ENCODE measurements at places on chromosomes 13 and 19.

DNA sequence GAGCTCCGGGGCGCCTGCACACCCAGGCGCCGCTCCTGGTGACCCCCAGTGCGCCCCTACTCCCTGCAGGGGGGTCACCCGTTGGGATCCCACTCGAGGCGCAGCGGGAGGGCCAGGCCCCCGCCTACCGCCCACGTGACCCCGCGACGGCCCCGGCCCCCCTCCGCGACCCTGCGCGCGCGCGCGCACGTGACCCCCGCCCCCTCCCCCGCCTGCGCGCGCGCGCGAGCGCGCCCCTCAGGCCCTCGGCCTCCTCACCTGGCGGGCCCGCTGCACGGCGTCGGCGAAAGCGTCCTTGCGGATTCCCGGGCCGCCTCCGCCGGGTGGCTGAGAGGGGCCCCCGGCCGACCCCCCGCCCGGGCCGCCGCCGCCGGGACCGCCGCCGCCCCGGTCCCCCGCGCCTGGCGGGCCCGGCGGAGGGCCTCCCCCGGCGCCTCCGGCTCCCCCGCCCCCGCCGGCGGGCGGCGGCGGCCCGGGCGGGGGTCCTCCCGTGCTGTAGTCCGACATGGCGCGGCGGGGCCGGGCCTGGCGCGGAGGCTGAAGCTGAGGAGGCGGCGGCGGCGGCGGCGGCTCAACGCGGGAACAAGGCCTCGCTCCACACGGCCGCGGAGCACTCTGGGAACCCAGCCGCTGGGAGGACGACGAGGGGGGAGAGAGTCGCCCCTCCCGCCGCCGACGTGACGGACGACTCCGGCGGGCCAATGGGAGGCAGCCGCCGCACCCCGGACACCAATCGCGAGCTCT is at the start of gene KHSRP:
KHSRP (minus strand) TSS at position 617 of the 744 bp plus-strand sequence; CDS start at position 507, 110 bp downstream.
- peak; percentile 13 for DNase-seq

DNA sequence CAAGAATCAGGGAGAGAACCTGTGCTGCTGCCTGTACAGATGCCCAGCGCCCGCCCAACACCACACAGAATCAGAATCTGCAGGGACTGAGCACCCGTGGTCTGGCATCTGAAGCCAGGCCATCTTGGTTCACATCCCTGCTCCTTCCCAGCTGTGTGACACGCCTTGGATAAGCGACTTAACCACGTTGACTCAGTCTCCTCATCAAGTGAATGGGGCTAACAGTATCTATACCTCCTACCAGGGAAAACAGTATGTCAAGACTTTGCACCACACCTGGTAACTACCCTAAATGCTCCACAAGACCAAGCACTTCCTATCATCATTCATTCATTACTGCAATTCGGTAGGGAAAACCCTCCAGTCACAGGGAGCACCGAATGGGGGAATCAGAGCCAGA is 1.2 kb downstream of the RANBP3 start:
- DNase-seq = no peak

- DNase-seq = peak; percentile 93
Measured at GRCh38 chr19:46976845-46977320, 42.8 kb upstream of the NPAS1 start.

DNA sequence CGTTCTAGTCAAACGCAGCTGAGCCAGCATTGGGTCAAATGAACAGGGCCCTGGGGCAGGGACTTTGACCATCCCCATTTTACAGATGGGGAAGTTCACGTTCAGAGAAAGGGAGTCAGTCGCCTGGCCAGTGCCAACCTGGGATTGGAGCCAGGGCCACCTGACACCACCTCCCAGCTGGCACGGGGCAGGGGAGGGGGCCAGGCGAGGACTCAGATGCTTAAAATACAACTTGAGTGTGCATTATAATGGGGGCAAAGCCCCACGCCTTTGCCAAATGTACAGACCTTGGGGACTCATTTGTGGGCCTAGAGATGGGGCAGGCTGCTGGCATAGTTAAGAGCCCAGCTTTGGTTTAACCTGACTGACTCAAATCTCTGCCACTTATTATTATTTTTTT is 14.6 kb downstream of the PRR12 start:
- DNase-seq = no peak

- no peak for DNase-seq
Measured at GRCh38 chr13:105956921-105957320, 578.5 kb downstream of the EFNB2 start.

GRCh38 chr13:105139380-105140285 is 1395.8 kb downstream of the EFNB2 start:
- no peak for DNase-seq

DNA sequence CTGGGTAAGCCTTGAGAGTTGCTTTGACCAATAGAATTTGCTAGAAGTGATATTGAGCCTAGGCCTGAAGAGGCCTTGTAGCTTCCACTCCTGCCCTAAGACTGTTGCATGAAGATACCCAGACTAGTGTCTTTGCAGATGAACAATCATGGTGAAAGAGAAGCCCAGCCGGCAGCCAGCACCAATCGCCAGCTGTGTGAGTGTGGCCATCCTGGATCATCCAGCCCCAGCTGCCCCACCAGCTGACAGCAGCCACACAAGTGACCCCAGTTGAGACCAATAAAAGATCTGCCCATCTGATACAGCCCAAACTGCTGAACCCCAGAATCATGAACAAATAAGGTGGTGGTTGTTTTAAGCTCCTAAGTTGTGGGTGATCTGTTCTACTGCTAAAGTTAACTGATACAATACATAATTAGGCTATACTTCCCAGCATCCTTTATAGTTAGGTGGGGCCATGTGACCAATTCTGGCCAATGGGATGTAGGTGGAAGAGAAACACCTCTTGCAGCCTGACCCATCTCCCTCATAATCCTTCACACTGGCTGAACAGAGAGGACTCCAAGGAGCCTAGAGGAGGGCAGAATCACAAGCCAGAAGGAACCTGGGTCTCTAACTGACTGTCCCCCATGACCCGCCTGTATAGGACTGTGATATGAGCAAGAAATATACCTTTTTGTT is 9.4 kb upstream of the ZNF428 start:
- DNase-seq = no peak

DNA sequence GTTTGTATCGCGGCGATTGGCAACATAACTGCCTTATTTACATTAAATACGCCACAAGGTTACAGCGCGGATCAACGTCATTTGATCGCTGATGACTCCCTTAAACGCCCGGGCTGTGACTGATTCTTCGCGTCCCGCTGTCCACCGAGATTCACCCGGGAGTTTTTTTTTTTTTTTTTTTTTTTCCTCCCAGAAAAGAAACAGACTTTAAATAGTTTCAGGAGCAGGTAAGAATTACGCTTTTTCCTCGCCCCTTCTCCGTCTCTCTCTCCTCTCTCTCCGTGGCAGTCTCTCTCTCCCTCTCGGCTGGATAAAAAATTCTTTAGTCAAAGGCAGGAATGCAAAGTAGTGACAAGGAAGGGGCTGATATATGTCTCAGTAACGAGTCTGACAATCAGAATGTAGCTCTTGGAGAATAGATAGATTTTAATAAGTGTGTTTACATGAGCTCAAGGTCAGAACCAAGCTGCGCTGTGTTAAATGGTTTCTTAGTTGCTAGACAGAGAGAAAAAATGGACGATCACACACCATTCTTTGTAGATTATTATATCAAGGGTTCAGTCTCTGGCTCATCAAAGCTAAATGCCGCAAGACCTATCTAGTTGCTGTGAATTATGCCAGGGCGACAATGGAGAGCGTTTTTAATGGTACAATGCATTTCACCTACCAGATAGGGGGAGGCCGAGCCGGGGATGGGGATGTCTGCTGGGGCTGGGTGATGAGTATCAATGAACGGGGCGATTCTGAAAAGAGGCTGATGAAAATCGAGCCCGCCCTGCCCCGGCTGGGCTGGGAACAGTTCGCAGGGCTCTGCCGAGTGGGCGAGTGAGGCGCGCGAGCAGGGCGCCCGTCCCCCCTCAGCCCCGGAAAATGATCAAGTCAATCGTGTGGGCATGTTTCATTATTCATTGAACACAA is 147.2 kb upstream of the ZNF536 start:
- no peak for DNase-seq

- no peak for DNase-seq
Measured at GRCh38 chr13:80297094-80297493, 43.8 kb downstream of the SPRY2 start.

- DNase-seq = peak; percentile 64
Measured at GRCh38 chr13:26220575-26220974, 1.5 kb downstream of the RNF6 start.

- DNase-seq = no peak
Measured at GRCh38 chr19:18521692-18522123, at the start of gene ELL. Gene ELL (minus strand): TSS chr19:18522070. CDS start chr19:18522055, 15 bp downstream.

DNA sequence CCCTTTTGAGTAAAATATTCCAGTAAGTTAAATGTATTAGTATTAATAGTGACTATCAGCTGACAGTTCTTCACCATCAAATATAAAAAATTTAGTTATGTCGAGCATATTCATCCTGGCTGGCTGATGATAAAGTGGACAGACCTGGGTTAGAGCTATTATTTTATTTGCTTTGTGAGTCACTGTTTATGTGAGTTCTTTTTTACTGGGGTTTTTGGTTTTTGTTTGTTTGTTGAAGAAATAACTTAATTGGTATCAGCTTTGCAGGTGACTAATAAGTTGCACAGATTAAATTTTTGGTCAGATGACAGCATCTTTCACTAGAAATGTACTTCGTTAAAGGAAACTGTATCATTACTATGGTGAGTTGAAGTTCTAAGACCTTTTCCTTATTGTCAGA is 224.7 kb downstream of the GGACT start:
- peak; percentile 60 for DNase-seq

DNA sequence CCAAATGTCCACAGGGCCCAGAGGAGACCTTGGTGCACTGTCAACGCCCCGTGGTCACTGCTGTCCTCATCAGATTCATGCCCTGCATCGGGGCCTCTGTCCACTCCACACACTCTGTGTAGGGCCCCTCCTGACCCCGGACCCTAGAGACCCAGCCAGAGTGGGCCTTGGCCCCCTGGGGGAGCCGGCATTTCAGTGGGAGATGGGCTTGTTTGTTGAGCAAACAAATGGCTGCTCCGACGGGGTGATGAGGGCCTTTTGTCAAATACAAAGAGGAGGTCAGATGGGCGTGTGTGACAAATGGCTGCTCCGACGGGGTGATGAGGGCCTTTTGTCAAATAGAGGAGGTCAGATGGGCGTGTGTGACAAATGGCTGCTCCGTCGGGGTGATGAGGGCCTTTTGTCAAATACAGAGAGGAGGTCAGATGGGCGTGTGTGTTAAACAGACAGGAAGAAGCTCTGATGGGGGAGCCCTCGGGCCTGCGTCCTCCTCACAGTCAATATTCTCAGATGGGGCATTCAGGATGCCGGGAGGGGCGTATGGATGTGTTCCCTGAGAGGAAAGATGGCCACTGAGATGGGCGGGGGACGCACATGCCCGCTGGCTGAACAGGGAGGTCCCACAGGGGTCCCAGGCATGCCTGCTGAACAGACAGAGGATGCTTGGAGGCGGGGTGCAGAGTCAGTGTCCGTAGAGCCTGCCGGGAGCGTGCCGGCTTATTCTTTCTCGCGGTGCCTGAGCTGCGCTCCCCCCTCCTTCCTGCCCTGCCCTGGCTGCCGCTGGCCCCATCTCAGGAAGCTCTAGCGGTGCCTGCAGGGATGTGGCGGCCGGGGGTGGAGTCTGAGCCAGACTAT is 36.3 kb downstream of the SMIM24 start:
- DNase-seq = no peak

- no peak for DNase-seq
Measured at GRCh38 chr13:114088863-114089262, 43.6 kb downstream of the RASA3 start.

DNA sequence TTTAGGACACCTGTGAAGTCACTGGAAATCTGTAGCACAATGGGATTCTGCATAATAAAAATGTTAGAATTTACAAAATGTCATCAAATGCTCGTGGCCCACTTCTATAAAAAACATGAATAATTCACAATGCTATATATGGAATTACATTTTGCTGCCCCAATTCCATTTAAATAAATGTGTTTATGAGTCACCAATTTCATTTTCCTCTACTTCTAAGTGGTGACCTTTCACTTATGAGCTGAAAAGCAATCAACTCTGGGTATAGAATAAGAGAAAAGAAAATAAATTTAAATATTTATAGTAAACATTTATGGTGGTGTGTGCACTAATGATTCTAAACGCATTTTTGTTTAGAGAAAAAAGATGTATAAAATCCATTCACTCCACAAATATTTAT is 516.7 kb upstream of the MIR17HG start:
- no peak for DNase-seq

DNA sequence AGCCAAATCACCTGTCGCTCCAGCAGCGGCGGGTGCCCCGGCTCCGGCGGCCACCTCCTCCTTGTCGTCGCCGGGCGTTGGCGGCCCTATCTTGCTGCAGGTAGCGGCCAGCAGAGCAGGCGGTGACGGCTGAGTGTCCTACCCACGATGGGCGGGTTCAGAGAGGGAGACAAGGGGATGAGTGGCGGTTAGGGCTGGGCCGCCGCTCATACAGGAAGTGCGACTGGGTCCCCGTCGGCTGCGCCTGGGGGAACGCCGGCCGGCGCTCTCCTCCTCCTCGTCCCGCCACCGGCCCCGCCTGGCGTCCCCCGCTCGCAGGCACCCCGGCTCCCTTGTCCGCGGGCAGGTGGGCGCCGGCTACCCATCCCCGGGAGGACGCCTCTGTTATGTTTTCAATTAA is 1692.0 kb downstream of the SLITRK5 start:
- DNase-seq = no peak

- no peak for DNase-seq
Measured at GRCh38 chr13:60012488-60012887, 151.2 kb downstream of the DIAPH3 start.

DNA sequence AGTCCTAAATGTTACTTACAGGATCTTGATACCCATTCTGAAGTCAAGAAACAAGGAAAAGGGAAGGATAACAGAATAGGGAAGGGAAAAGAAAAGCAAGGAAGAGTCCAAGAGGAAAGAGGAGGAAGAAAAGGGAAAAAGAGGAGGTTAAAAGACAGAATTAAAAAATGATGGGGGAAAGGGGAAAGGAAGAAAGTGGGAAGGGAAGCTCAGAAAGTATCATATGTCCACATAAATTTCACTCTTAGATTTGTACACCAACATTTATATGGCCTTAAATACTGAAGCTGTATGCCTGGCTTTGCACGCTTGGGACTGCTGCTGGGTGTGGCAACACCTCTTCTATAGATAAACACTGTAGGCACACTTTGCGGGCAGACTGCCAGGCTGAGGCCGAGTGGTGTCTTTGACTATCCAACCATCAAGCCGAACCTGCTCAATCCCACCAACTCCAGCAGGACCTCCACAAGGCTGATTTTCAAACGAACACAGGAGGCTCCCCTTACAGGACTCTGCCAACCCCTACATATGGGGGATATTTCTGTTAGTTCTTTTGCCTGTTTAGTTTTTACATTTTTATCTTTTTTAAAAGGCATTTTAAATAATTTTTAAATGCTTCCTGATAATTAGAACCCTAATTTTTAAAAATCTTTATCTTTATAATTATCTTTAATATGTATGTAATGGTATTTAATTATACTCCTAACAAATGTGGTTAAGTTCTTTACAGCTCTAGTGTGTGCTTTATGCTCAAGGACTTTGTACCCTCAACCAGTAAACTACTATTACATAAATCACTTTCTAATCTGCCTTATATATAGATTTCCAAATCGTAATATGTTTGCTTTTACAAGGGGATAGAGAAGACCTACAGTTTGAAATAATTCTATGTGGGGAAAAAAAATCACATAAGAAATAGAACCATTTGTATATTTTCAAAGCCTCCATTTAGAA is 154.2 kb downstream of the DIAPH3 start:
- DNase-seq = no peak

Data from EL (cell line).